H1 (cell line): ENCODE measurements at places on chromosomes 12 and 14. TPM values are rescaled to one million over a fixed set of nuclear protein-coding genes. Genes with fewer than 3 reads are reported as not detected.

- peak; percentile 78 for DNase-seq
Observed at GRCh38 chr12:31590642-31591379, at the start of gene DENND5B. DENND5B (minus strand) TSS chr12:31591136; CDS start chr12:31590832, 304 bp downstream.

DNA sequence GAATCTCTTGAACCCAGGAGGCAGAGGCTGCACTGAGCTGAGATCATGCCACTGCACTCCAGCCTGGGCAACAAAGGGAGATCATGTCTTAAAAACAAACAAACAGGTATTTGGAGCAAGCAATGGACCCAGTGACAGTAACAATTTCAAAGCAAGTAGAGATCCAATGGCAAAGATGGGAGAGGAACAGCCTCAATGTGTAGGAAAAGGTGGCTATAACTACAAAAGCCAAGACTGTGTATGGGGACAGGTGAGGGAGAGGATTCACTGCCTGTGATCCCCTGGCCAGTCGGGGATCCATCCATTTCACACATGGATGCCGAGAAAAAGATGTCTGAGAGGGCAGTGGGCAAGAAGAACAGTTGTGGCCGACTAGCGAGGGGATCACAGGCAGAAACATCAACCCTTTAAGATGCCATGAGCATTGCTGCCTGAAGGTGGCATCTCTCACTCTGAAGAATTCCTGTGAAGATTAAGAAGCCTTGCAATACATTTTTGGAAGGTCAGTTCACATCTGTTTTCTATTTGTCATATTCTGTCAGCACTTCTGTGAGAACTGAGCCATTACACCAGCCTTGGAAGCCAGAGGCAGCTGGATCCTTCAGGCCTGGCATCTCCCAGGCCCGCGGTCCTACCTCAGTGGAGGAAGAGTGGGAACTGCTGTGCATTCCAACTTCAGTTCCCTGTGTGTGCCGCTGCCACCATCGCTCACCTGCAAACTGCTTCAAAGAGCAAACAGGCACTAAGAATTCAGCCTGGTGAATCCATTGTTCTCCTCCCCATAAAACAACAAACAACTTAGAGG lies 54.5 kb upstream of the FRS2 start:
- DNase-seq, result peak; percentile 68

GRCh38 chr14:68369281-68370056 lies 423.4 kb downstream of the ZFP36L1 start:
- DNase-seq, result no peak

GRCh38 chr12:34297126-34297789 lies 275.0 kb downstream of the ALG10 start:
- DNase-seq, result no peak

GRCh38 chr12:57724003-57724935 lies 14.3 kb downstream of the AGAP2 start:
- peak; percentile 42 for DNase-seq

Gene LRRC9
- 0.84 and 1.8 TPM in 2 replicates for total RNA-seq
